ENCODE measurements at places on chromosomes 7 and 10. TPM values are rescaled to one million over a fixed set of nuclear protein-coding genes. Genes with fewer than 3 reads are reported as not detected.

NKX1-2 gene
- total RNA-seq = not detected

DNA sequence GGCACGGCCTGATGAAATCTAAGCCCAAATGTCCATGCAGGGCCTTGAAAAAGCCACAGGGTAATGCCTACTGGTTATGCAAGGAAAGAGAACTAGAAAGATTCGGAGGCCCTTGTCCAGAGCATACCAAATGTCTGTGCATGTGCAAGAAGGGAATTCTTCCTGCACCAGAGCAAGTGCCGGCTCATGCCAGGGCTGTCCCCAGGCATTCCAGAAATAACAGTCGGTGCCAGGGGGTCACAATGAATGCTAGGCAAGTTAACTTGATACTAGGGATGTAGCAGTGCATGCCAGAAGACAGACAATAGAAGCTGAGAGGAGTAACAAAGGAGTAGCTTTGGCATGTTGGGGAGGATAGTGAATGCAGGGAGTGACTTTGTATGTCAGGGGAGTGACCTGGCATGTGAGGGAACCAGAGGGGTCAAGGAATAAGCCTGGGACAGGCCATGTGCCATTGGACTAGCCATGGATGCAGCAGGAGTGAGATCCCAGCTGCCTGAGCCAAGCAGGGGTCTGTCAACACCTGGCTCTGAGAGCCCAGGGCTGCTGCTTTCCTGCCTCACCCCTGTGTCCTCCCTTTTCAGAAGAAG, 119.5 kb upstream of the UNC5B start:
- peaks cover 17% of the 10 kb centered on the region for H3K27me3 ChIP-seq
- no peaks in the 10 kb centered on the region for H3K36me3 ChIP-seq
- H3K4me3 ChIP-seq = no peak overlapping the region
- H3K27ac ChIP-seq = no peak overlapping the region
- no peaks in the 10 kb centered on the region for H3K4me1 ChIP-seq

DNA sequence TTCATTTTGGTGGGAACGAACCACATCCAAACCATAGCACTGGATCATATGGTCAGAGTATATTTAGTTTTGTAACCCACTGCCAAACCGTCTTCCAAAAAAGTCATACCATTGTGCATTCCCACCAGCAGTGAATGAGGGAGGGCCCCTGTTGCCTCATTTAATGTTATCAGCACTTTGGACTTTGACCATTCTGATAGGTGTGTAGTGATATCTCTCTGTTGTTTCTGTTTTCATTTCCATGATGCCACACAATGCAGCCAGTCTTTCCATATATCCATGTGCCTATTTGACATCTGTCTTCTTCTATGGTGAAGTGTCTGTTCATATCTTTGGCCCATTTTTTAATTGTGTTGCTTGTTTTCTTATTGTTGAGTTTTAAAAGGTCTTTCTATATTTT, 105.0 kb upstream of the PPP2R2D start:
- H3K4me3 ChIP-seq = no peak overlapping the region
- no peaks in the 10 kb centered on the region for H3K36me3 ChIP-seq
- no peak for DNase-seq
- H3K27ac ChIP-seq = no peak overlapping the region
- H3K4me1 ChIP-seq = no peaks in the 10 kb centered on the region

DNA sequence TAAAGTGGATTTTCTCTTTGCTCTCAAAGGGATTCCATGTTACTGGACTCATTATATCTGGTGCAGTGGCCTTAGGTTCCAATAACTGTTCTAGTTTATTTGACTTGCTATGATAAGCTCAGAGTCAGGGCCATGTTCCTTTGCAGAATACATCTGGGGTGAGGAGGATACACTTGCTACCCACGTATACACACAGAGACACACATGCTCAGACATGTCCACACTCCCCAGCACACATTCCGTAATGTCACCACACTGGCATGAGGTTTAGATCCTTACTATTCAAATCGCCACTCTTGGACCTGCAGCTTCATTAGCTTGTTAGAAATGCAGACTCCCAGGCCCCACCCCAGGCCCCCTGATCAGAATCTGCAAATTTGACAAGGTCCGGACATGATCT, 195.3 kb downstream of the BMPER start:
- H3K4me1 ChIP-seq = no peaks in the 10 kb centered on the region
- no peak overlapping the region for H3K27ac ChIP-seq
- H3K36me3 ChIP-seq = no peaks in the 10 kb centered on the region
- H3K27me3 ChIP-seq = no peaks in the 10 kb centered on the region

TMEM273 gene
- 14.0 TPM for total RNA-seq

DNA sequence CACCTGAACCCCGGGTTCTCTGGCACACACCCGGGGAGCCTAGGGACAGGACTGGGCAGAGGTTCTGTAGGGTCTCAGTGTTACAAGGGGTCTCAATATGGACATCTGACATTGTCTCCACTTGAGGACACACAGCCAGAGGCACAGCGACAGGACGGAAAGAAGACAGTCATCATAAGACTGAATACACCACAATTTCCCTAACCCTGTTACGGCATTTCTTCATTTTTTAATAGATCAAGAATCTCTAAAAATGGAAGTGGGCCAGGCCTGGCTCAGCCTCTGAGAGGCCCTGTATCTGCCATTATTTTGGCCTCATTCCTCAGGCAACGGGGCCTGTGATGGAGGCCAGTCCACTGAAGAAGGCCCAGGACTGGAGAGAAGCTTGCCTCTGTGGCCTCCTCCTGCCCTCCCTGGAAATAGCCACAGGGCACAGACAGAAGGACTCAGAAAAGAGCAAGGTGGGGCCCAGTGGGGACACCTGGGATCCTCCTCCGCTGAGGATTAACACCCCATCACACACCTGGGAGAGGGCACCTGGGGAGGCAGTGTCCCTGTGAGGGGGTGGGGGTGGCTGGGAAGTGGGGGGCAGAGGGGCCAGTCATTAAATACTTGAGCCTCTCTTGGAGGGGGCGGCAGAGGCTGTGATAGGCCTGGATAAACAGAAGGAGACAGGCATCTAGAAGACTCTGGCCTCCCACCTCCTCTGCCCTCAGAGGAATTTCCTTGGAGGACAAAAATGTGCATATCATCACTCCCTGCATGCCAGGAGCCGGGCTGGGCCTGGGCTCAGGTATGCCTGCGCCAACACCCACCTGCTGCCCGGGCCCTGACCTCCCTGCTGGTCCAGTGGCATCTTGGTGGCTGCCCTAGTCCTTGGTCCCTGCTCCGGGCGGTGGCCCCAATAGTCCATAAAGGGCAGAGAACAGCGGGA, 8.0 kb downstream of the SPOCK2 start:
- H3K27me3 ChIP-seq = no peaks in the 10 kb centered on the region
- no peak for DNase-seq
- peaks cover 84% of the 10 kb centered on the region for H3K4me1 ChIP-seq
- peaks cover 57% of the 10 kb centered on the region for H3K36me3 ChIP-seq
- peak overlapping the region; percentile 79 for H3K27ac ChIP-seq

GRCh38 chr10:60021361-60021760, 115.0 kb upstream of the CCDC6 start:
- no peak overlapping the region for H3K27ac ChIP-seq
- no peak for DNase-seq
- H3K4me3 ChIP-seq = no peak overlapping the region
- H3K36me3 ChIP-seq = no peaks in the 10 kb centered on the region
- H3K4me1 ChIP-seq = no peaks in the 10 kb centered on the region

Data from activated CD4-positive, alpha-beta T cell treated with anti-CD3 and anti-CD28 coated beads, Interleukin-2, amount 10 ng/mL, durations not matched to agents 7 days and 5 days (primary cell).